ENCODE measurements at places on chromosomes 1 and 21.

DNA sequence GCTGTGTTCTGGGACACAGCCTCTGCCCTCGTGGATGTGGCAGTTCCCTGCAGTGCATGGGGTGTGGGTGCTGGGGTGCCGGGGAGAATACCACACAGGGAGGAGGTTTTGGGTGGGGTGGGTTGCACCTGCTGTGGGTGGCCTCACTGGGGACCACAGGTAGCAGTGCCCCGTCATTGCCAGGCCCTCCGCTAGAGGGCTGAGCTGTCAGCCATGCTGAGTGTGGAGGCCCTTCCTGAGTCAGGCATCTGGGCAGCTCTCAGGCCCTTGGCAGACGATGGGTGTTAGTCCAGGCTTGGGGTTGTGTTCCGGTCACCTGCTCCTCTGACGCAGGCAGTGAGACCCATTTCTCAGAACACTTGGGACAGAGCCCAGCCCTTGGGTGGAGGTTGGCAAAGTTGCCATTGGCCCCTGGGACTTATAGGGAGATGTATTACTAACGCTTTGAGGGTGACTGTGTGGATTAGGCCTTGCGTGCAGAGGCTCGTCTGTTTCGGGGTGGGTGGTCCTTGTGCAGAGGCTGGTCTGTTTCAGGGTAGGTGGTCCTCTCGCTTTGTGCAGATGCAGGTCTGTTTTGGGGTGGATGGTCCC lies 23.9 kb downstream of the PCNT start:
- no peak for DNase-seq

GRCh38 chr1:3821447-3821846 lies 25.1 kb upstream of the LRRC47 start:
- DNase-seq: no peak

DNA sequence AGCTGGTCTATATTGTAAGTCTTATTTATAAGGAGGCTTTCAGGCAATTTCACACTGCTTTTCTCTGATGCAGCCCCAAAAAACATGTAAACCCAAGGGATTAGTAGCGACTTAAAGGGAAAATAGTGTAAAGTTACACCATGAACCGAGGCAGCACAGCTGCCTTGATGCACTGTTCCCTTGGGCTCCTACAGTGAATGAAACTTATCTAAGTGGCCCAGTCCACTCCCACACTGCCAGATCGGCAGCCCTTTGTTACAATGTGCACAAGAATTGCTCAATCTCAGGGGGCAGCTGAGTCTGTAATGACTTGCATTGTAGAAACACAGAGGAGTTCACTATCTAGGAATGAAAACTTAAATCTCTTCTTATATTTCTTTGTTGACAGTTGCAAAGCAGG lies 120.8 kb upstream of the ADGRL2 start:
- no peak for DNase-seq

- DNase-seq: no peak
Measured at GRCh38 chr1:163250382-163250974, 47.8 kb upstream of the RGS5 start.

- DNase-seq: no peak
Measured at GRCh38 chr1:197896301-197896700, 6.1 kb upstream of the C1orf53 start.

GRCh38 chr1:25971066-25971810 lies 26.6 kb downstream of the PAFAH2 start:
- DNase-seq: no peak

- no peak for DNase-seq
Measured at GRCh38 chr1:18633422-18634155, 2.9 kb downstream of the PAX7 start.

- no peak for DNase-seq
Measured at GRCh38 chr21:27192281-27192949, 225.5 kb upstream of the ADAMTS5 start.

GRCh38 chr1:45326627-45327623 lies at the start of gene HPDL:
HPDL (plus strand) TSS chr1:45326895; CDS start chr1:45327149, 254 bp downstream.
- no peak for DNase-seq

DNA sequence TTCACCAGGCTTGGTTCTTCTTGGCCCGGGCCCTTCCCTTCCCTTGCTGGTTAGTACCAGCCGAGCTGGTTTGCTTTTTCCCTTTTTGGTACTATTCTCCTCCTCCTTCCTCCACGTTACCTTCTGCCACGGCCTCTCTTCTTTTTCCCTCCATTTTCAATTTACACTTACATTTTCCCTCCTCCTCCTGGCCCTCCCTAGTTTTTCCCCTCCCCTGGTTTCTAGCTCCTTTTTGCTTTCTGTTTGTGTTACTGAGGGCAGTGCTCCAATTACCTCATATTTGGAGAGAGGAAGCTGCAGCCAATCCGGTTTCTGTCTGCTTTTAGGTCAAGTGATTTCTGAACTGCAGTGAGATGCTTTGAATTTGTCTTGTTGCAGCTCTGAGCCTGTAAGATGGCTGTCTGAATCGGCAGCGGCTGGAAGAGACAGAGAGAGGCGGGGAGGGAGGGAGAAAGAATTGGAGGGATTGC lies 63.7 kb downstream of the MACF1 start:
- DNase-seq: no peak

DNA sequence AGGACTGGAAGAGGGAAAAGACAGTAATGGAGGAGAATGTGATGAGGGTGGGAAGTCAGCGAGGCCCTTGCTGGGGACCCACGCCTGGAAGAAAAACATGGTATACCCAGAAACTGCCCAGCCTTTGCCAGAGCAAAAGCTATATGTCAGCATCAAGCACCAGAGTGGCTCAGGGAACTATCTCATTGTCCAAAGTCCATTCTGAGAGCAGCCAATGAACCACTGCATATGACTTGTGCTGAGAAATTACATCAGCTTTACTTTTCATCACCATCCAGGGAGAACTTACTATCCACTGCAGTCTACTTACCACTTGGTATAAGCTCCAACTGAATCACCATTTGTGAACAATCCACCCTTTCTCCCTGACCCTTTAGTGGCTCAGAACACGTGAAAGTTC lies 148.1 kb downstream of the TTLL7 start:
- no peak for DNase-seq

GRCh38 chr1:7470904-7471638 lies 300.0 kb upstream of the VAMP3 start:
- DNase-seq: peak; percentile 96

GRCh38 chr1:180616439-180616838 lies 15.4 kb upstream of the XPR1 start:
- no peak for DNase-seq

DNA sequence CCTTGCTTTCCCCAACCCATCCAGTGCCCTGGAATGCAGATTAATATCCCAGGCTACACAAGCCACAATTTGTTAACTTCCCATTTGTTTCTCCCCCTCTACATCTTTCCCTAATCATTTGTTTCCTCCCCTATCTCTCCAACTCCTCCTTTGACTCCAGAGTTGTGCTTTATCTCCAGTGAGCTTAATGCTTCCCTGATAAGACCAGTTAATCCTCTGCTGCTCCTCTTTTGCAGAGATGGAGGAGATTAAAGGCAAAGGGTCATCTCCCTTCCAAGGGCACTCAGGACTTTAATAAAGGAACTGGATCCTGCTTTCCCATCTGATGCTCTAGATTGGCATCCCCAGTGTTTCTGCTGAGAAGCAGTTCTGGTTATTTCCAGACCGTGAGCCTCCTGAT lies 7.1 kb downstream of the FAM78B start:
- no peak for DNase-seq

DNA sequence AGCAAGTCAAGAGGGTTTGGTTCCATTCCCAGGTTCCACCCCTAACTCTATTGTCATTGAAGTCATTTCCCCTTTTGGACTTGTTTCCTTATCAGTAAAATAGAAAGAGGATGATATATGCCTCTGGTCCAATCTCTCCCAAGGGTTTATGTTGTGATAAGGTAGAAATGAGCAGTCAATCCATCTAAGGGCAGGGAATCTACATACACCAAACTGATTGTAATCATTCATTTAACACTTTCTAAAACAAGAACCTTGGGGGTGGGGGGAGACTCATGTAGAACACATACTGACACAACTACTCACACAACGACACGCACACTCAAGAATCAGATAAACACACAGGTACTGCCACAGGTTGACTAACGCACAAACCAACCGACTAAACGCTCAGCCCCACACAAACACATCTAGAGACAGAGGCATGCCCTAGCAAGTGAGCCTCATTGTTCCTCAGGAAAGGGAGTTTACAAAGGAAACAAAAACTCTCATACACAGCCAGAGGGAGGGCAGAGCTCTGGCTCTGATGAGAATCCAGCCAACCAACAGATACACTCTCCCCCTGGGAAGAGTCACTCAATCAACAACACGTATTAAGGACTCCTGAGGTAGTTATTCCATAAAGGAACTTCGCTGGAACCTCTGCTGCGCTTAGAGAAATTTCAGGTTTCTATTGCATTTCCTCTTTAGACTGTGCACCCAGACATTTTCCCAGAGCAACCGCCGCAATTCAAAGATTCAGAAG lies 1.0 kb downstream of the F11R start:
- no peak for DNase-seq

DNA sequence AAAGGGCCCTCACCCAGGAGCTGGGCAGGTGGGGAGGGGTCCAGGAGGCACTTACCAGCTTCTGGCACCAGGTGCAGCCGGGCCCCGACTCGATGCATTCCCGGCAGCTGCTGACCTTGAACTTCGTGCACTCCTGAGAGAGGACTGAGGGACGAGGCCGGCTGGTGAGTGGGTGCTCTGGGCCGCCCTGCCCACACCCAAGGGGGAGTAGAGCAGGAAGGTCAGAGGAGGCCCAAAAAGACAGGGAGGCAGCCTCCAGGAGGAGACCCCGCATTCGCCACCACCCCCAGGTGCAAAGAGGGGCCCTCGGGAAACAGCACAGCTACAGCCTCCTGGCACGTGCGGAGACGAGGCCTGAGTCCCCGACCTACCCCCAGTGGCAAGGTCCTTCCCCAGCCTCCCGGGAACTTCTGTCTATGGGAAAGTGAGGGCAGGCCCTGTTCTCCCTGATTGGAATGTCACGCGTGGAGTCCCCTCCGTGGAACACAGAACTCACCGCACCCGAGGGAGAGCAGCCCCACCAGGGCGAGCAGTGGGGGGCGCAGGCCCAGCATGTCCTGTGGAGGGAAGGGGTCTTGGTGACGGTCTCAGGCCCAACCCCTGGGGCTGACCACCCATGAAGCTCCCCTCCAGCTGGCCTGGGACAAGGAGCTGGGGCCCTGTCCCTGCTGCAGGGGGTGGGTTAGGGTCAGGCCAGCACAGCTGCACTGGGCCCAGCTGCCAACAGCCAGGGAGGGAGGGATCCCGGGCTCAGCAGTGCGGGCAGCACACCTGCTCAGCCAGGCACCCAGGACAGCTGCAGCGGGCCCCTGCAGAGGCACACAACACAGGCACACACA lies 10.3 kb downstream of the ITGB2 start:
- no peak for DNase-seq

DNA sequence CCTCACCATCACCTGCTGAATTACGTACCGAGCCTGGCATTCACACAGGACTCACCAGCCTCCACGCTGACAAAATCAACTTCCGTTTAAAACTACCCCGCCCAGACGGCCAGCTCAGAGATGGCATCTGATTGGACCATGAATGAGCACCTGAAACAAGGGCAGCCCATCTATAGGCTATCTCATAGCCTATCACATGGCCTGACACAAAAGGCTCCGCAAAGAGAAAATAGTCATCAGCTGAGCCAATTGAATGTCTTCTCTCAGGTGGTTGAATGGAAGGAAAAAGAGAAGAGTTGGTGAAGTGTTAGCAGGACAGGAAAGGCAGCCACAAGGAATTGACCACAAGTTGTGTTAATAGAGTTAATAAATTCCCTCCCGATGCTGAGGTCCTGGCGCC lies 50.6 kb upstream of the ZC3H12A start:
- no peak for DNase-seq

DNA sequence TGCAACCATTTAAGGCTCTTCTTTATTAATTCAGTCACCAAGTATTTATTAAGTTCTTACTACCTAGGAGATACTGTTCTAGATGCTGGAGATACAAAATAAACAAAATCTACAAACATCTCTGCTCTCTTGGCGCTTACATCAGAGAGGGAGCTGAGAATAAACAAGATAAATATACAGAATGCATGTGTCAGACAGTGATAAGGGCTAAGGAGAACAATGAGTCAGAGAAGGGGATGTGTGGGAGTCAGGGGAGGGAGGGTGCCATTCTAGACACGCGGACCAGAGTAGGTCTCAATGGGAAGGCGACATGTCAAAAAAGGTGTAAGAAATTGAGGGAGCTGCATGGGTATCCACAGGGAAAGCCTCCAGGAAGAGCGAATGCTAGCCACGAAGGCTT lies 393.2 kb downstream of the RWDD3 start:
- DNase-seq: no peak

DNA sequence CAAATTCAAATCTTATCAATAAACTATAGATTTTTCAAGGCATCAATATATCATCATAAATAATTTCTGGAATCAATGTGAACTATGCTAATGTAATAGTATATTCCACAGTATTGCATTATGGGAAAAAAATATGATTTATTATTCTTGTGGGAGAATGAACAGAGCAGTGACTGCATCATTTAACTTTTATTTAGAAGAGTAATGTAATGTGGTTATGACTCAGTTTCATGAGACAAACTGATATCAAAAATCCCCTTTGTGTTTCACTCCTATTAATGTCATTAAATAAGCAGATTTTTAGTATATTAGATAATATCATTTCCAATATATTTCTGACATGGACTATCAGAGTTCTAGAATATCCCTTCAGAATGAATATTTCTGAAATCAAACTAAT lies 187.6 kb downstream of the LRRC40 start:
- no peak for DNase-seq

DNA sequence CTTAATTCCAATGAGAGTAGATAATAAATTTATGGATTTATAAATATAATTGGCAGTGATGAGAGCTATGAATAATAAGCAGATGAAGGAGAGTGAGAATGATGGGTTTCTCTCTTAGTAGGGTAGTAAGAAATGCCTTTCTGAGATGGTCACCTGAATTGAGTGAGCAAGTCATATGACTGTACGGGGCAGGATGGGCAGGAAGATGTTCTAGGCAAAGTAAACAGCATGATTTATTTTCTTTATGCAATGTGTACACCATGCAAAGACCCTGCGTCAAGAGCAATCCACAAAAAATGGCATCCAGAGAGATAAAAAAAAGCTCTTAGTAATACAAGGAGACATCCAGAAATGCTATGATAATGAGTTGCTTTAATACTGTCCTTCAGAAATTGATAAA lies 409.9 kb downstream of the HLX start:
- no peak for DNase-seq

All from HS-5 (cell line).